ENCODE measurements at places on chromosomes 16 and 17. TPM values are rescaled to one million over a fixed set of nuclear protein-coding genes. Genes with fewer than 3 reads are reported as not detected.
A peak's percentile ranks its signal among the peaks of the same experiment; 100 is the strongest.

The TBC1D3 gene
- not detected for total RNA-seq

The RPGRIP1L gene
- total RNA-seq = 24.1 TPM

The TMEM100 gene
- total RNA-seq = 3.3 TPM

The PRSS53 gene
- total RNA-seq = 1.6 TPM

DNA sequence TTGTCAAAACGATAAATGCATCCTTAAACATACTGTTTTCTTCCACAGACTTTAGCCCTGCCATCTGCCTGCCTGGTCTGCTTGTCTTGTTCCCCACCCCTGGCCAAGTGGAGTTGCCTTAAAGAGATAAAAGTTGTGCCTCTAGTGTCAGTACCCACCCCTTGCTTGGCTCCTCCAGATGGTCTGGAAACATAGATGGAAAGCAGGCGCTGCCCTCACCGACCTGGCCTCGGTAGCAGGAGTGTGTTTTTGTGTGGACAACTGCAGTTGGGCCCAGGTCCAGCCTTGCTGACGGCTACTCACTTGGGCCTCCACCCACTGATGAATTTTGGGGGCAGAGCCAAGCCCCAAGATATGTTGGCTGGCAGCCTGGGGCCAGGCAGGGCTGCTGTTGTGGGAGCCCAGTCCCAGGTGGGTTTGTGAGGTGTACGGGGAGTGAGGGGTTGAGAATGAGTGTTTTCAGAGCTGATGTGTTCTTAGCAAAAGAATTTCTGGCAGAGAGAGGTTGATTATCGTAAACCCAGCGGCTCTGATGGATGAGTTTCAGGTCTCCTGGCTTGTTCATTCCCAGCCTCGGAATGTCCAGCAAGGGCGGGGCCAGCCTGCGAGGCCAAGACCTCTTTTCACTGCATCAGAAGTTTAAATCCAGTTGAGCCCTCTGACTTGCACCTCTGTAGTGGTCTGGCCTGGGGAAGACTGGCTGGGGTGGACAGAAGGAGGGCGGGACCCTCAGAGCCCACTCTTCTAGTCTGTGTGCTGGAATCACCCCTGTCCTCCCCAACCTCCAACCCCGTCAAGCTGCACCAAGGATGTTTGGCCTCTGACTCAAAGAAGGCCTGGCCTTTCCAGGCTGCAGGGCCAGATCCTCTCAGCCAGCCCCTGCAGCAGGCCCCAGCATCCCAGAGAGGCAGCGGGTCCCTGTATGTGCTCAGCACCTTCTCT lies 179.7 kb downstream of the RAB11FIP4 start:
- no peak for DNase-seq

DNA sequence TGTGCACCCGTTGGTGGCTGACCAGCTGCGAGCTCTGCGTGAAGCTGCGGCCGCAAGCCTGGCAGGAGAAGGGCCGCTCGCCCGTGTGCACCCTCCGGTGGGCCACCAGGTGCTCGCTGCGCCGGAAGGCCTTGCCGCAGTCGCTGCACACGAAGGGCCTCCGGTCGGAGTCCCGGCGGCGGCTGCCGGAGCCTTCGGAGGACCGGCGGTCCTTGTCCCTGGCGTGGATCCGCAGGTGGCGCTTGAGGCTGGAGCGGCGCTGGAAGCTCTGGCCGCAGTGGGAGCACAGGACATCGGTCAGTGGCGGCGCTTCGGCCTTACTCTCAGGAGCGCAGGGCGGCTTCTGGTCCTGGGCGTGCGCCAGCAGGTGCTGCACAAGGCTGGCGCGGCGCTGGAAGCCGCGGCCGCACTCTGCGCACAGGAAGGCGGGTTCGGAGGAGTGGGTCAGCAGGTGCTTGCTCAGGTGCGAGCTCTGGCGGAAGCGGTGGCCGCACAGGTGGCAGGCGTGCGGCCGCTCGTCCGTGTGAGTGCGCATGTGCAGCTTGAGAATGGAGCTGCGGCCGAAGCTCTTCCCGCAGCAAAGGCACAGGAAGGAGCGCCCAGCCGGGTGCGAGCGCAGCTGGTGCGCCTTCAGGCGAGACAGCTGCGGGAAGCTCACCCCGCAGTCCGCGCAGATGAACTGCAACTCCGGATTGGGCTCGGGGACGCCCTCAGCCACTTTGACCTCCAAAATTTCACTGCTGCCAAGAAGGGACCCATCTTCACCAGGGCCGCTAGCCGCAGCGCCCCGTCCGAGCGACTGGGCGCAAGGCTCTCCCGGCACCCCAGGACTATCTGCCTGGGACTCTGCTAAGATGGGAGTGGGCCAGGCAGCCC lies 9.1 kb downstream of the ZSCAN10 start:
- DNase-seq = no peak

GRCh38 chr16:79326549-79326948 lies 274.0 kb downstream of the MAF start:
- no peak for DNase-seq

GRCh38 chr17:59331929-59332748 lies 684 bp downstream of the YPEL2 start:
- peak; percentile 50 for DNase-seq

DNA sequence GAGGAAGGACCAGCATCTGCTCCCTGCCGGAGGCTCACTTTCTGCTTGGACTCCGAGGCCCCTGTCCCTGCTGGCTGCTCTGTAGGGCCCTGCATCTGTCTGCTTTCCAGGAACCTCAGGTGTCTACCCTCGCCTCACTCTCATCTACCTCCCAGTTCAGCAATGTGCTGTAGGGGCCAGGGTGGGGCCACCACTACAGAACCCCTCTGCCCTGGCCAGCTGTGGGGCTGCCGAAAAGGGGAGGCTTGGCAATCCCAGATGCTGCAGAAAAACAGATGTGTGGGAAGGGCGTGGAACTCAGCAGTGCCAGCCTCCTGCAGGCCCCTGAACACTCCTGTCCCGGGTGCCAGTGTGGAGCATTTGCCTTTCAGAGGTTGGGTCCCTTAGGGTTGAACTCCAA lies 80.1 kb upstream of the ZNF469 start:
- no peak for DNase-seq

DNA sequence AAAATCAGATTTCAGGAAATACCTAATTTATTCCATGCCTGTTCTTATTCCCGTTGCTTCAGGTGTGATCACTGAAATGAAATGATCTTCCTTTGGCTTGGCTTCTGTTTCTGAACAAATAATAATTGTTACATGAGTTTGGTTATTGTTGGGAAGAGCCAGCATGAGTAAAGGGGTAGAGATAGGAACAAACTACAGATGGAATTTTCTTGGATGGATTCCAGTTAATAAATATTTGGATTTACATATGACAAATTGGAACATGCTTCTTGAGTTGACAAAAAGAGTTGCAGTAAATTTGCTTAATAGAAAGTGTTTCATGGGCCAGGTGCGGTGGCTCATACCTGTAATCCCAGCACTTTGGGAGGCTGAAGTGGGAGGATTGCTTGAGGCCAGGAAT lies 28.2 kb downstream of the TAC4 start:
- DNase-seq = no peak

GRCh38 chr16:12348733-12349704 lies 372.5 kb downstream of the SNX29 start:
- no peak for DNase-seq

Measured in frontal cortex (tissue), 4 donors.